ENCODE measurements at places on chromosomes 2 and 18.

DNA sequence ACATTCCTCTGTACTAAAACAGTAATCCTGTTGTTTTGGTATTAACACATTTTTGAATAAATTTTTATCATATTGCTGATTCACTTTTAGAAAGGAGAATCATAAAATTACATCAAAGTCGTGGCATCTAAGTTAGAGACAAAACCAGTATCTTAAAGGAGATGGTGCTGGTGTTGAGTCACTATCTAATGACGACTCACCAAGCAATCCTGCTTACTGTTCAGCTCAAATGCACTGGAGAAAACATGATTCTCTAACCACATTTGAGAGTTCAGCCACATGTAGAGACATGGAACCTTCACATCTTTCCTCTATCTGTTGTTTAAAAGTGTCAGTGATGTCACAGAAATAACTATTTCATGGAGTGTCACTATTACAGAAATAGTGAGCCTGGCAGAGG lies 473.8 kb downstream of the TGIF1 start:
- peak; percentile 77 for DNase-seq

DNA sequence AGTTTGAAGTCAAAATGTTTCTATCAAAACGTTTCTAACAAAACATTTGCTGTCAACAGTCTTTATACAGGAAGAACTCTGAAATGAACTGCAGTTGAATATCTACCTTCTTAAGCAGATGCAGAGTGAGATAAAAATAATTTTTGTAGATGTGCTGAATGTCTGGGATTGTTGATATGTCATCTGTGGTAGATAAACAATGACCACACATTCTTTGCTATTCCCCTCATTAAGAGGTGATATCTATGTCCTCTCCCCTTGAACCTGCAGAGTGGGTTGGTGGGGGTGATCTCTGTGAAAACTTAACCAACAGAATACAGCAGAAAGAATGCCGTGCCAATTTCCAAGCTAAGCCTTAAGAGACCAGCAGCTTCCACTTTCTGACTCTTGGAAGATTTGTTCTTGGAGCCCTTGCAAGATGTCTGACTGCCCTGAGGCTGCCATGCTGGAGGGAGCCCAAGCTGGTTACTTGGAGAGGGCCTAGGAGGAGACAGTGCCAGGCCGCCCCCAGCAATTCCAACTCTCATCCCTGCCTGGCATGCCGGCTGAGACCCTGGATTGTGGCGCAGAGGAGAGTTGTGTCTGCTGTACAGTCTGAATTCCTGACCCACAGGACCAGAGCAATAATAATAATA lies 80.8 kb downstream of the COLEC12 start:
- DNase-seq: no peak

DNA sequence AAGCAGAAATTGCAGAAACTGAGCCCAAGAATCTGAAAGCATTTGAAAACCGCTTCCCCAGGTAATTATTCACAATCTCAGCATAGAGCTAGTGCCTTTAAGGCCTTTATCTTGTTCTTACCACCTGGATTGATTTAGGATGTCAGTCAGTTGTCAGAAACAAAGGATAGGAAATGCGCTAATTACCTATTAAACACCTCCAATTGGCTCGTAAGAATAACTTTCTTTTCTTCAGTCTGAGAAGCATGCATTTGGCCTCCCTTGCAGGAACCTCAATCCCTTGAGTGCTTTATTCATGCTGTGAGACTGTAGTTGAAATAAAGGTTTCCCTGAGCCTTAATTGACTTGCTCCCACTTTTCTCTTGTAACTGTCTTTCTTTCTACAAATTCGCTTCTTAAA lies 400.3 kb upstream of the LRATD1 start:
- no peak for DNase-seq

- no peak for DNase-seq
Measured at GRCh38 chr2:240247241-240247867, 106.9 kb upstream of the OTOS start.

DNA sequence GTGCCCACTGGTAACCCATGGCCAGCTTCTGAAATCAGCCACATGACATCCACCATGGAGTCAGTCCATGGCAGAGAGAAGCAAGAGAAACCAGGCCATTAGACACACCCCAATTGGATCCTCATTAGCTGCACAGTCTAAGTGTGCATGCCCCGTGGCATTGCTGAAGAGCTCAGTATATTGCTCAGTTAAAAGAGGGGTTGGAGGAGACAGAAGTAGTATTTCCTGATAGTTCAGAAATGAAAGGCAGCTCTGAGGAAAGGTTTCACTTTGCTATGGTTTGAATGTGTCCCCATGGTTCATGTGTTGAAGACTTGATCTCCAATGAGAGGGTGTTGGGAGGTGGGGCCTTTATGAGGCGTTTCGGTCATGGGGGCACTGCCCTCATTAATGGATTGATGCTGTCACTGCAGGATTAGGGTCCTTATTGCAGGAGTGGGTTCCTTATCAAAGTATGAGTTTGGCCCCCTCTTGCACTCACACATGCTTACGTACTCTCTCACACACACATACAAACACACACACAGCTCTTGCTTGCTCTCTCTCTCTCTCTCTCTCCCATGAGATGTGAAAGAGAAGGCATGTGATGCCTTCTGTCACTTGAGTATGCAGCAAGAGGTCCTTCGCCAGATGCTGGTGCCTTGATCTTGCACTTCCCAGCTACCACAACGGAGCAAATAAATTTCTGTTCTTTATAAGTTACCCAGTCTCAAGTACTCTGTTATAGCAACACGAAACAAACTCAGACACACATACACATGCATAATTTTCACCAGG lies 58.0 kb downstream of the TMEM163 start:
- no peak for DNase-seq

GRCh38 chr2:39264733-39265132 lies 21.0 kb upstream of the CDKL4 start:
- DNase-seq: no peak

DNA sequence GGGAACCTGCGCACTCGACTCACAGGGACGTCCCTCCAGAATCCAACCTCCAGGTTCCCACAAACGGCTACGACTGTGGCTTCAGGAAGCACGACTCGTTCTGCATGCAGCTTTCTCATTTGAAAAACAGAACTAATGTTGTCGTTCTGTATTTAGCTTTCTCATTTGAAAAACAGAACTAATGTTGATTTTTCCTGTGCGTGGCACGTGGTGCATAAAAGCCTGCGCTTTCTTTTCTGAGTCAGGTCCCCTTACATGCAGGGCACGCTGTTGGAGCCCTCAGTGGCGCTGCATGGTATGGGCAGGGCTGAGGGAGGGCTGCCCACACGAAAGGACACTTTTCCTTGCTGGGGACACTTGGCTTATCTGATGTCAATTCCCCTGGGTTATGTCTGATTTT lies 124.3 kb downstream of the TMEM18 start:
- no peak for DNase-seq

GRCh38 chr2:115190459-115190858 lies 748.0 kb downstream of the DPP10 start:
- DNase-seq: no peak

GRCh38 chr2:51881673-51882072 lies 849.7 kb upstream of the NRXN1 start:
- DNase-seq: no peak

DNA sequence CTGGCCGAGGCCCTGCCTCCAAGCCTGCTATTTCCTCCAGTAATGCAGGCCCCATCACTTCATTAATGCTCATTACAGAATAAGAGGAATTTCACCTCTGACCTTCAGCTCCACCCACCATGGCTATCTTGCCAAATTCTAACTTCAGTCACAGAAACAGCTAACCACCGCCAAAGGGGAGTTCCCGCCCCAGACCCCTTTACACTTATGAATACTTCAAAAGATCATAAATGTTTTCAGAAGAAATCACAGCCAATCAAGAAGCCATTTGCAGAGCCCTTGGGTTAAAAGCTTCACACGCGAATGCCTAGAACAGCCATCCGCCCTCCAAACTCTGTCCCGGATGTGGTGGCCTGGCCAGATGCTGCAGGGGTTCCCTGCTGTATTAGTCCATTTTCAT lies 73.8 kb upstream of the TWIST2 start:
- DNase-seq: no peak

DNA sequence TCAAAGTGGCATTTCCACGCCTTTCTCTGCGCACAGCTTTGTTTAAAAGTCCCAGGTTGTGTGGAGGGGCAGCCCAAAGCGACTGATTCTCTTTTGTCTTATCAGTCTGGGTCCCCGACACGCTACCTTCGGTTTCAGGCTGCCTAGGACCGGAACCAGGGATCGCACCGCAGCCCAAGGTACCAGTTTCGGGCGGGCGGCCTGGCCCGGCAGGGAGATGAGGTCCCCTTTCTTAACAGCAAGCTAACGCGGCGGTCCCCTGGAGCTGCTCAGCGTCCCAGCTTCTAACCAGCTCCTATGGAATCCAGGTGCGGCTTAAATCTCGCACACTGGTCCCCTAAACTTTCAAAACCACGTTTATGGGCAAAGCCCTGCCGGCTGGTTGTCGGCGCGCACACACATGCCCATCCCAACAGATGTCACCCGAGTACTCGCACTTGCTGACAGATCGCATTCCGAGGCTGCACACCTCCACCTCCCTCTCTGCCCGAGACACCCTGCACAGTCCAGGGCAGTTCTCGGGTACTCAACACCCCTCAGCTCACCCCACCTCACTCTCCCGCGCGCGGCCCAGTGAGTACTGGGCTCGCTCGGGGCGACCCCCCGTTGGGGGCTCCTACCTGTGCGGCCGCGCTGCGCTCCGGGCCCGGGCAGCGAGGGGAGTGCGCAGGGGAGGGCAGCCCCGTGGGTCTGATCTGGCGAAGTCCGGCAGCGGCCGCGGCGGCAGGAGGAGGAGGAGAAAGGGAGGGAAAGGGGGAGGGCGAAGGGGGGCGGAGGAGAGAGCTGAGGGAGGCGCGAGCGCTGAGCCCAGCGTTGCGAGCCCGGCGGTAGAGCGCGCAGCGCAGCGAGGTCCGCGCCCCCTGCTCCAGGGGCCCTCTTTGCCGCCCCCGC lies at the start of gene EFEMP1:
Gene EFEMP1, minus strand, starts transcription at position 692 of the 891 bp plus-strand sequence. CDS start 1,342 bp downstream, outside the sequence.
- peak; percentile 56 for DNase-seq

- DNase-seq: peak; percentile 66
Measured at GRCh38 chr2:69724540-69725159, 17.3 kb upstream of the ANXA4 start.

DNA sequence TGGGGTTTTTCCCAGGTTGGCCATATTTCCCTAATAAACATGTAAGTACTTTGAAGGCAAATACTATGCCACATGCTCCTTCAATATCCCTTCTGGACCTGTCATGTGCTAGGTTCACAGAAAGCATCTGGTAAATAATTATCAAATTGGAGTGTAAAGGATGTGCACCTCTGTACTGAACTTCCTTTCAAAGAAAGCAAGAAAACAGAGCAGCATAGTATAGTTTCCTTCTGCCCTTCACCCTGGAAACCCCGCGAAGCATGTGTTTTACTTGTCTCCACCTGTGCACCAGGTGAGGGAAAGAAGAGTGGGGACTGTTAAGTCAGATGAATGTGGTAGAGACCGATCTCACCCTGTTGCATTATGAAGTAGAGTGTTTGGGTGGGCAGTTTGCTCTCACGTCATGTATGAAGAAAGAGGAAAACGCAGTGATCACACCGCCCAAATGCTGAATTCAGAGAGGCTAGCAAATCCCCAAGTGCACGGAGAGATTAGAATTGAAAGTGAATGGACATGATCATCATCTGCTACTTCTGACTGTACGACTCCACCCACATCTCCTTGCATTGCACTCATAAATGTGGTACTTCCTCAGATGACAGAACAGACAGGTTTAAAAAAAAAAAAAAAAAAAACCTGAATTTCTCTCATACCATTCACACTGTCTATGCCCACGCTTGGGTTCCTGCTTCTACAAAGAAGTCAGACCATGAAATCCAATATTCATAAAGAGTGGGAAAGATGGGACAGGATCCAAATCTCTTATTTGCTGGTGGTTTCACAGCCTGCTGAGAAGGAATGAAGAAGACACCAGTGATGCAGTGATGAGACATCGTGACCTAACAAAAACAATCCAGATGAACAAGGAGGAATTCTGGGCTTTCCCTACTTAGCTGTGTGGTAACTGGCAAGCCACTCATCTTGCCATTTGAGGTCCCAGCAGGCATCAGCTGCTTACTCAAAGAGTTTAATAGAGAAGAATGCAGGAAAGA lies 448.6 kb downstream of the BCL11A start:
- peak; percentile 88 for DNase-seq

DNA sequence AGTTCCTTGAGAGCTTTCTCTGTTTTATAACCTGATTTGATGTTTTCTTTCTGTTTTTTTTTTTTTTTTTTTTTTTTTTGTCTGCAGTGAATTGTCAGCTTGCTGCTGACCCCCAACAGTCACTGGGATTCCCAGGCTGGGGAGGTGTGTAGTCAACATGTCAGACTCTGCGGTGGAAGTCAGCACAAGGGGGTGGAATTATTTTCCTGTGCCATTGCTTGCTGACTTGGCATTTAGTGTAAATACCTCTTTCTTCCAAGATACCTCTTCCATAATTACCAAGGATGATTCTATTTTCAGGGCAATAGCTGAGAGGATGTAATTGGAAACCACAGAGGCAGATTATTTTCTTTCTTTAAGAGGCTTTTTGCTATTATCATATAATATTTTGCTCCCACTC lies 266.3 kb downstream of the CCDC85A start:
- no peak for DNase-seq

DNA sequence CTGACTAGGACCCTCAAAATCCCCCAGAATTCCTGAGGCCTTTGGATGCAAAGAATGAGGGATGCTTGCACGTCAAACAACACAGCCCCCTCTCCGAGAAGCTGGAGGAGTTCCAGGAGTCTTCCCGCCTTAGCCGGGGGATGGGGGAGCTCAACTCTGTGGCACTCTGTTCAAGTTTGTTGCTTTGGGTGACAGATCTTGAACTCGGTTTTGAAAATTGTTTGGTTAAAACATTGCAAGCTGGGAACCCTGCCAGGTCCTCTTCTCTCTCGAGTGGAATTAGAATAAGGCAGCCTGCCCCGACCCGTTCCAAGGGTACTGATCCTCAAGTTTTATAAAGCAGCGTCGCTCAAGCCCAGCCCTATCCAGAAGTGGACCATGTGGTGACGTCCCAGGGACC lies 244.1 kb downstream of the LOXHD1 start:
- DNase-seq: no peak

DNA sequence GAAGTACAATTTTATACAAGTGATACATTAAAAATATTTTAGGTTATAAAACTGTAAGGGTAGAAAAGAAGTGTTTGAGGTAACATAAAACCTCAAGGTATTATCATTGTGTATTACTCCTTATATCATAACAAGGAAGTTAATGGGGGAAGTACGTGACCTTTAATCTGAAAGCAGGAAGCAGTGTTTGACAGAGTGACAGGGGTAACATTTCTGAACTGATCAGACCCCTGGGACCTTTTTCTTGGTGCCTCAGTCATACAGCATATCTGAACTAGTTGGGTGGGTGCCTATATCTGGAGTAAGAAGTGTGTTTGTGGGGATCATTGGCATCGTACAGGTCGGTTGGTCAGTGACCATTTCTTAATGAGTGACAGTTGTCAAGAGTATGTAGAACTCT lies 43.0 kb downstream of the MALT1 start:
- DNase-seq: no peak

DNA sequence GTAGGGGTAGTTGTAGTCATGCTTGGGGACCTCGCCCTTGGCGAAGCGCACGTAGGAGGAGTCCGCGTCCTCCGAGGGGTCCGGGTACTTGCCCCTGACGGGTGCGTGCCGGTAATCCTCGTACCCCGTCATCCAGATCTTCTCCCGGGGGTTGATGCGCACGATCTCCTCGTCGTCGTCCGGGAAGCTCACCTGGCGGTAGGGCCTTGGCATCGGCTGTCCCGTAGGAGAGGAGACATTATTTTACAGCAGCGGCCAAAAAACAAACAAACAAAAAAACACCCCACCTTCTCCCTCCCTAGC lies 86.3 kb downstream of the ACTR2 start:
- DNase-seq: no peak

All from fibroblast of skin of abdomen (primary cell).